ENCODE measurements at places on chromosomes 7 and 10.

DNA sequence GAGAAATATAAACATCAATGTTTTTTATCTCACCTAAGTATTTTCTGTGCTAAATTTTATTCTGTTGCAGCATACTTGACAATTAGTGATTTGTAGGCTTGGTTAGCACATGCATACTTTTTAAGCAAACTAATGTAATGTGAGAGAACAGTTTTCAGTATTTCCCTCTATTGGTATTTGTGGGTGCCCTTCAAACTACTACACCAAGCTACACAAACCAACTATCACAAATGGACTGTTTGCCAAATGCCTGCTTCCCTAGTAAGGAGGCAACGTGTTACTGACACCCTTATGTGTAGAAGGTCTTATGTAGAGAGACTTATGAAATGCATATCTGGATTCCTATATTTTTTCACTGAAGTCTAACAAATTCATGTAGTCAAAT is 98.4 kb upstream of the FZD1 start:
- DNase-seq, result no peak

GRCh38 chr10:112583236-112583939 is 136.4 kb downstream of the VTI1A start:
- DNase-seq, result no peak

DNA sequence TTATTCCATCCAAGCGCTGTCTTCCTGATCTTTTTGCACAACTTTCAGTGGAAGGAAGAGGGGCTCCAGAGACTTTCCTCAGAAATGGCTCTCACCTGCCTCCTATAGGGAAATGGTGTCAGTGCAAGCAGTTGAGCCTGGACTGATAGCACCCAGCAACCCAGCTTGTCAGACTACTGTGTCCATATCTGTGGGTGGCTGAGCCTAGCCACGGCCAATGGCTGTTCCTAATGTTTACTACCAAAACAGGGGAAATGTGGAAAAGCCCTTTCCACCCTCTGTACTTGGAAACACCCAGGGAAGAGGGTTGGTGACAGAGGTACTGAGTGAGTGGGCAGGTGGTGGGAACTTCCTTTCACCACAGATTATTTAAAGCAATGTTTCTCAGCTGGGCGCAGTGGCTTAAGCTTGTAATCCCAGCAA is 4.3 kb upstream of the YKT6 start:
- no peak for DNase-seq

DNA sequence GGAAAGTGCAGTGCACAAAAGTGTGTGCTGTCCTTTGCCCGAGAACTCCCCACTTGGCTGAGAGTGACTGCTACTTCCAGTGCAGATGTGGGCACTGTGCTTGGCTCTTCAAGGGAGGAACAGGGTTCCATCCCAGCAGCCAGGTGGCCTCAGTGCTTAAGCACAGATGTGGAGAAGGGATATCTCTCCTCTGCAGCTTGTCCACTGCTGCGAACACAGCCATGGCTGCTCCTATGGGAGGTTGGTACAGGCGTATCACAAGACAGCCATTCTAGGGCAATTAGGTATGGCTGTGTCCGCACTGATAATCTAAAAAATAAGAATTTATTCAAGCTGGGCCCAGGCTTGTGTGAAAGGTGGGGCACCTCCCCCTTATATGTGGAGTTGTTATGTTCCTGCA is 66.6 kb downstream of the GLCCI1 start:
- DNase-seq, result no peak

GRCh38 chr10:69428165-69428564 is 11.4 kb upstream of the TACR2 start:
- no peak for DNase-seq

- DNase-seq, result no peak
Observed at GRCh38 chr10:130411496-130412085, 275.4 kb downstream of the GLRX3 start.

DNA sequence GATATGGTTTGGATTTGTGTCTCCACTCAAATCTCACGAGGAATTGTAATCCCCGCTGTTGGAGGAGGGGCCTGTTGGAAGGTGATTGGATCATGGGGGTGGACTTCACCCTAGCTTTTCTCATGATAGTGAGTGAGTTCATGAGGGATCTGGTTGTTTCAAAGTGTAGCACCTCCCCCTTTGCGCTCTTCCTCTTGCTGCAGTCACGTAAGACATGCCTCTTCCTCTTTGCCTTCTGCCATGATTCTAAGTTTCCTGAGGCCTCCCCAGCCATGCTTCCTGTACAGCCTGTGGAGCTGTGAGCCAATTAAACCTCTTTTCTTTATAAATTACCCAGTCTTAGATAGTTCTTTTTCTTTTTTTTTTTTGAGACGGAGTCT is 17.1 kb downstream of the CDNF start:
- no peak for DNase-seq

DNA sequence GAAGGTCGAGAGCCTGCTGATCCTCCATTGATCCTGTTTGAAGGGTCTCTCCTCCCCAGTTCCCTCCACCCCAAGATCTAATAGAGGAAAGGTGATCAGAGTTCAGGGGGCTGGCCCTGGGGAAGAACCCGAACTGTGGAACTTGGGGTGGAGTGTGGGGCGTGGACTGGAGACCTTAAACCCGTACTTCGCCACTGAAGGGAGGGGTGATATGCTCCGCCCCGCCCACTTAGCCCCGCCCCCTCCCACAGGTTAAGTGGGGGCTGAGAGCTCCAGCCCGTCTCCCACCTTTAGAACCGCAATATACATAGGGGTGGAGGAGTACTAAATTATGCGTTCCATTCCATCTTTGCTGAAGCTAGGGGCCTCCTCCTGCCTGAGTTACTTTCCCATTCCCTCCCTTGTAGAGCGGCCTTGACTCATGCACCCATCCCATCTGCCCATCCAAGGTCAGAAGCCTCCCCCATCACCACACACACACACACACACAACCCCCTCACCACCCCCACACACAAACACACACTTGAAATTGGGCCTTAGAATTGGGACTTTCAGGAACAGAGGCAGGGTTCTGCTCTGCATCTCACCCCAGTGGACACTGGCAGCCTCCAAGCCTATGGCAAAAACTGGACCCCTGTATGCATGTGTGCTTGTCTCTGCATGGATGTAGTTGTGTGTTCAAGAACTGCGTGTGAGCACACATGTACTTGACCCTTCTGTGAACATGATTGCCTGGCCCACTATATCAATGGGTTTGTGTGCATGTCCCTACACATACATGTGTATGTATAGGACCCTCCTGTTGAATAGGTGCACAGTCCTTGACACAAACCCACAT is 991 bp downstream of the SEMA4G start:
- DNase-seq, result no peak

GRCh38 chr10:92420546-92421275 is 129.7 kb downstream of the MARCHF5 start:
- DNase-seq, result no peak

Measured in activated T-helper 1 cell treated with Interleukin-2 at 50 U/mL for 16 hours (primary cell).